NCI-H524 treated with DMSO at 0.1 percent for 48 hours (cell line): ENCODE measurements at places on chromosomes 7 and 10.

- no peak for DNase-seq
Observed at GRCh38 chr7:2952316-2952715, 91.4 kb downstream of the CARD11 start.

- no peak for DNase-seq
Observed at GRCh38 chr10:11548768-11549099, 62.7 kb downstream of the USP6NL start.

DNA sequence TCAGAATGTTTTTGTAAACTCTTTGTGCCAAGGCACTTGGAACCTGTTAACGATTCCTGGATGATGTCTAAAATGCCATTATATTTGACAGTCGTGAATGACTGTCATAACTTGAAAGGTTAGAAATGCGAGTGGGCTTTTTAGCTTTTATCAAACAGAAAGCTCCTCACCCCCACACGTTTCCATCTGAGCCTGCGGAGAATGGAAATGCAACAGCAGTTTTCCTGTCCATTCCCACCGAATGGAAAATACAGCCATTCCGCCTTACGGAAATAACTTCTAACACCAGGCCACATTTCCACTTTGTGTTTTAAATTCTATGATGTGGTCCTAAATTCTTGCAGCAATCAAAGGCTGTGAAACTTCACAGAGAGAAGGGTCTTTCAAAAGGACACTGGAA is 83.8 kb downstream of the ELMO1 start:
- DNase-seq: no peak

GRCh38 chr7:29194206-29194593 is 375 bp upstream of the CHN2 start:
- DNase-seq: no peak

DNA sequence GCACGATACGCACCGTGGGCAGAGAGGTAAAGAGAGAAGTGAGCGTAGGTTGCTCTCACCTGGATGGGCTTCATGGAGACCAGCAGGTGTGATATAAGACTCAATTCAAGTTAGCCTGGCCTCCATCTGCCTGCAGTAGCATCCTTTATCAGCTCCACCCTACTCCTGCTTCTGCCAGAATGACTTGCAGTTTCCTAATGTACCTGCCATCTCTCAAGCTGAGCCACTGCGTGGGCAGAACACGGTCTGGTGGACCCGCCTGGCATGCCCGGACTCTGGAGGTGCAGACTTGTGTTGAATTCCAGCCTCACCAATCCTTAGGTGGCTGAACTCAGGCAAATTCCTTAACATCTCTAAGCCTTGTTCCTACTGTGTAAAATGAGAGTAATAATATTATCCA is 64.3 kb downstream of the STEAP1B start:
- no peak for DNase-seq

DNA sequence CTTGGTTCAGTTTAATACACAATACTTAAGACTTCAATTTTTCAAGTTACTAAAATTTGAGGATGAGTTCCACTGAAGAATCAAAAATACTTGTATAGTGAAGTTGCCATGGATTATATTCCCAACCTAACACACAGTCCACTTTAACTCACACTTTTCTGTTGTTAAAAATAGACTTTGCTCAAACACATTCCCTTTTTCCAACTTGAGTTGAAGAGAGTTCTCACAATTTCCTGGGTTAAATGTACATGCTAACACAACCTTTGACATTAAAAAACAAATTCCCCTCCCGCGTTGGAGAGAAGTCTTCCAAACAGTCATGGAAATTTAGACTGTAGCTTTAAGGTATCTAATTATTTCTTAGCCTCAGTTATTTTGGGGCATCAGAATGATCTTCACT is 27.1 kb downstream of the SKIDA1 start:
- DNase-seq: no peak

- no peak for DNase-seq
Observed at GRCh38 chr7:214410-215212, 22.2 kb downstream of the FAM20C start.

- no peak for DNase-seq
Observed at GRCh38 chr7:131431289-131431688, 103.6 kb downstream of the MKLN1 start.

DNA sequence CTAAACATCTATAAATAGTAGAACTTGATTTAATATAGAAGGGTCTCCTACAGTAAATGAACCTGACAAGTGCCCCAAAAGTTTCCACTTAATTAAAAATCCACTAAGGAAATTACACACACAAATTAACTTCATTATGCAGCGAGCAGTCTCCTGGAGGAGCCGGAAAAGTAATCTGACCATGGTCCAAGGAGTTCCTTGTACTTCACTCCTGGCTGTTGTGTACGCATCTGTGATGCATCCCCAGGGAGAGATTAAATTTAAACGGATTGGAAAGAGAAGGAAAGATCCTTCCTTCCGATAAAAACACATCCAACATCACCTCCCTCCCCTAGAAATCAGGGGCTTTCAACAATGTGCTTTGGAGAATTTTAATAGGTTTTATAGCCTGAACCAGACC is 85.5 kb downstream of the PARD3 start:
- DNase-seq: peak; percentile 5

- DNase-seq: no peak
Observed at GRCh38 chr7:92246360-92247101, 757 bp downstream of the ANKIB1 start.

DNA sequence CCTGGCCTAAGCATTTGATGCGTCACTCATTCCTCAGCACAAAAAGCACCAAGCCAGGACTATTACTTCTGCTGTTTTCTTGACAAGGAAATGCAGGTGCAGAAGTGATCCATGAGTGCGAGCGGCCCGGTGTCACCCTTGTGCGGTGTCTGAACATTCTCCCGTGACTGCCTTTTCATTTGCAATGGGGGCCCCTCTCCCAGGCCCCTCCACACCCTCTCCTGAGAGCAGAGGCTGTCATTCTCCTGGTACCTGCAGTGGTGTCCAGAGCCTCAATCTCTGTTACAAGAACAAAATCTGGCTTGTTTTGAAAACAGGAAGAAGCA is 213.1 kb downstream of the DIP2C start:
- DNase-seq: no peak

DNA sequence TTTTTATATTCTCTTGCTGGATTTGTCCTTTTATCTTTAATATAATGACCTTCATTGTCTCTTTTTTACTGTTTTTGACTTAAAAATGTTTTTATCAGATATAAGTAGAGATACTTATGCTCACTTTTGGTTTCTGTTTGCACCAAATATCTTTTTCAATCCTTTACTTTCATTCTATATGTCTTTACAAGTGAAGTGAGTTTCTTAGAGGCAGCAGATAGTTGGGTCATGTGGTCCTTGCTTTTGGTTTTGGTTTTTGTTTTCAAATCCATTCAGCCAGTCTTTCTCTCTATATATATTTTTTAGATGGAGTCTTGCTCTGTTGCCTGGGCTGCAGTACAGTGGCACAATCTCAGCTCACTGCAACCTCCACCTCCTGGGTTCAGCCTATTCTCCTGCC is 932.4 kb upstream of the LRRTM3 start:
- DNase-seq: no peak

- DNase-seq: no peak
Observed at GRCh38 chr7:22884911-22885788, 62.5 kb upstream of the TOMM7 start.

DNA sequence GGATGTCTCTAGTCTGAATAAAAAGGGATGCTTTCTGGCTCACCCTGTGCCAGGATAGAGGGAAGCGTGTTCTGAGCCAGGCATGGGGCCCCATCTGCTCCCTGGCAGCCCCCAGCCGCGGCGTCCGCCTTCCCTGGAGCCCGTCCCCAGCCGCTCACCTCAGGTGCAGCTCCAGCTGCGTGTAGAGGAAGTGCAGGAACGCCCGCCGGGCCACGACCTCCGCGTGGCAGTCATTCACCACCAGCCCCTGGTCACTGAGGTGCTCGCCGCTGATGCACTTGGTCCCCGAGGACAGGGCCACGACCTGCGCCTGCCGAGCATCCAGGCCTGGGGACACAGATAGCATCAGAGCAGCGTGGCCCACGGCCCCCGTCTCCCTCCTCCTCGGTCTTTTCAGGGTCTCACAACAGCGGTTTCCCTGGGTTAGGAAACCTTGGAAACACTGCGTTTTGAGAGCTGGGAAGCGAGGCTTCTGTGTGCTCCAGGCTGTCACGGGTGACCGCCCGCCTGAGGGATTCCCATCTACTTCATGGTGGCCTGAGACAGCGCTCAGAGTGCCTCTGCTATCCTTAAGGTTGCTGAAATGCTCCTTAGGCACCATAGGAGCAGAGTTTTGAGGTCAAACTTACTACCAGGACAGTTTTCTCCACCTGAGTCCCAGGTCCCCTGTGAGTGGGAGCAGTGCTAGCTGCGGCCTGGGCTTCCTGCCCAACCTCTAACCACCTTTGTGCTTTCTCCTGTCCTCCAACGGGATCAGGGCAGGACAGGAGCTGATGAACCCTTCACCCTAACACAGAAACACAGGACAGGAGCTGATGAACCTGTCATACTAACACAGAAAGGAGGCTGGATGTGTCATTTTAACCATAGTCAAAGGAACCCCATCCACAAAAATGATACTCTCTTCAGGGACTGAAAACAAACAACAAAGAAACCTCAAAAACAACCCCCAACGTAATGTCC is 186.1 kb downstream of the WDR37 start:
- no peak for DNase-seq

- DNase-seq: no peak
Observed at GRCh38 chr7:41813286-41813685, 110.4 kb upstream of the INHBA start.

- DNase-seq: no peak
Observed at GRCh38 chr7:128356546-128357216, 4.8 kb downstream of the PRRT4 start.

- no peak for DNase-seq
Observed at GRCh38 chr7:26307226-26307625, 15.6 kb downstream of the SNX10 start.

- no peak for DNase-seq
Observed at GRCh38 chr10:42422911-42423310, 215.5 kb downstream of the ZNF33B start.

GRCh38 chr7:45978010-45978681 is 57.1 kb upstream of the IGFBP3 start:
- no peak for DNase-seq

- DNase-seq: peak; percentile 76
Observed at GRCh38 chr7:40784176-40784575, 649.4 kb downstream of the SUGCT start.

- peak; percentile 35 for DNase-seq
Observed at GRCh38 chr10:24951201-24952142, 934 bp downstream of the PRTFDC1 start.

GRCh38 chr10:14385596-14386593 is 55.2 kb upstream of the FRMD4A start:
- DNase-seq: no peak
